ENCODE measurements at places on chromosomes 2 and 18.
A peak's percentile ranks its signal among the peaks of the same experiment; 100 is the strongest.

DNA sequence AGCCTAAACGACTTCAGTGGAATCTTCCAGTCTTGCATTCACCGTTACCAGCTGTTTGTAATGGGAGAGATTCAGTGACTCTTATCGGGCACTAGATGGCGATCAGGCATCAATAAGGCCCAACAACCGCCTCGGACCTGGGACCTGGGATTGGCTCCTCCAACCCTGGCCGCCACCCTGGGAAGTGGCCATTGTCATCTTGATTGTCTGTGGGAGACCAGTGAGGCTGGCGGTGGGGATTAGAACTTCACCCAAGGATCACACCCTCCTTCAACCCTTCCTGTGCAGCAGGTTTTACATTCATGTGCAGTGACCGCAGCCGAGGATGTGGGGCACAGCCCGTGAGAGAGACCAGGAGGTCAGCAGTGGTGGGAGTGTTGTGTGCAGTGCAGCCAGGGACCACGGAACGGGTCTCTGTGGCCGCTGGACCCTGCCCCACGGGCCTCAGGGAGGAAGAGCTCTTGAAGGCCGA, 85.3 kb downstream of the SPP2 start:
- peak; percentile 85 for DNase-seq

DNA sequence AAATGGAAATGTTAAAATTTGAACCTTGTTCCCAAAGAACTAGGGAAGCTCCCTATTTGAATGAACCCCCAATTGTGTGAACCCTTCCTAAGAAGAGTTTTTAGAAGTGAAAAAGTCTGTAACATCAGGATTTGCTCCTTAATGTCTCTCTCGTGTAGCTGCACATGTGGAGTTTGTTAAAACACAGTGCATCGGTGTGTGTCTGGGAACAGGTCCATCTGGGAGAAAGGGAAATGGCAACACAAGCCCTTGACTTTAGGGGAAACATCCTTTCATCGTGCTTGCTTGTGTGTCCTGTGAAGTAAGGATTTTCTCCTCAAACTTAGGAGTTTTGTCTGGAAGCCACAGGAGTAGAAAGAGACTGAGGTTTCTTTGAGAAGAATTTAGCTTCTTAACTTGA, 203.9 kb downstream of the PRKCE start:
- no peak for DNase-seq

GRCh38 chr2:102367331-102367971, 11.9 kb downstream of the IL18R1 start:
- no peak for DNase-seq

DNA sequence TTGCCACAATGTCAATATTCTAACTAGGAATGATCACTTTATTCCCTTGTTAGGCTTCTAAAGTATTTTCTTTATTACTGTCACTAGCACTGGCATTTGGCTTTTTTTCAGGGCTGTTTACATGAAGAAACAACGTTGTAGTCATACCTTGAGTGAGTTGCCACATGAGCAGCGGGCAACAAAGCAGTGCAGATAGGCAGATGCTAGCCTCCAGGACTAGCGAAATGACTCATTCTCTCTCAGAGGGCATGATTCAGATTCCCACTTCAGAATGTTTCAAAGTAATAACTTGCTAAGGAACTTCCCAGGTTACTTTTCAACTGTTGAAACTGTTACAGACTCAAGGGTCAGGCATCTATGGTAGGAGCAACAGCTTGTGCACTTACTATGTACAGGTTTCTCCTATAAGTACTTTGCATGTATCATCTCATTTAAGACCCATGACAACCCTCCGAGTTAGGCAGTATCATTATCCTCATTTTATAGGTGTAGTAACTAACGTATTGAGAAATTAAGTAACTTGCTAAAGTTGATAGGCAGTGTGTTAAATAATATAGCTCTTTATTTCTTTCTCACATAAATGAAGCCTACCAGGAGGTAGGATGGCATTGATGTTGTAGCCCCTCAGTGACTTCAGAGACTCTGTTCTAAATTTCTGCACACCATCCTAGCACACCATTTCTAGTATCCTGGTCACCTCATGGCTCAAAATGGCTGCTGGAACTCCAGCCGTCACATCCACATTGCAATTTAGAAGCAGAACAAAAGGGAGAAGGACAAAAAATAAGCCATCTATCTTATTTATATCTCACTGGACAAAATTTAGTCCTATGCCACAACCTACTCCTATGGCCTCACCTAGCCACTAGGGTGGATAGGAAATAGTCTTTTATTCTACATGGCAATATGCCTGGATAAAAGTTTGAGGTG, 83.3 kb downstream of the ICOS start:
- peak; percentile 1 for DNase-seq

DNA sequence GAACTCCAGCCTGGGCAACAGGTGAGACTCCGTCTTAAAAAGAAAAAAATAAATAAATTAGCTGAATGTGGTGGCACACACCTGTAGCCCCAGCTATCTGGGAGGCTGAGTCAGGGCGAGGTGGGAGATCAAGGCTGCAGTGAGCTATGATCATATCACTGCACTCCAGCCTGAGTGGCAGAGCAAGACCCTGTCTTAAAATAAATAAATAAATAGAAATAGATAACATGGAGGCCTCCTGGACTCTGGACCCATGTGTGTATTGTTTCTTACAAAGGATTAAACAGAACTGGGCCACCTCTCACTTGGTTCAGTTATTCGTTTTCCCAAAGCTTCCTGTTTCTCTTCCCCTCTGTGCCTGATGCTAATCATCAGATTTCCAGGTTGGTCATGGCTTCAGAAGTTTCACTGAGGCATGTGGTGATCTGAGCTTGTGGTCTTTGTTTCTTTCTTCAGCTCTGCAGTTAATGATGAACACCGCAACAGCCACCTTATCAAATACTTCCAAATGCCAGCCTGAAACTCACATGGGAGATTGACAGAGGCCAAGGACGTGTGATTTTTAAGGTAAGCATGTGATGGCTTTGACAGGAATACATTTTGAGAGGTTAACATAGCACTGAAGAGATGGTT, 83.3 kb upstream of the MAP4K4 start:
- DNase-seq: no peak

All from fibroblast of skin of right biceps (primary cell).